ENCODE measurements at places on chromosomes 12 and 14. TPM values are rescaled to one million over a fixed set of nuclear protein-coding genes. Genes with fewer than 3 reads are reported as not detected.

- DNase-seq = peak; percentile 23
- no peaks in the 10 kb centered on the region for H3K36me3 ChIP-seq
- no peaks in the 10 kb centered on the region for H3K4me1 ChIP-seq
- no peak overlapping the region for H3K4me3 ChIP-seq
- peaks cover 6% of the 10 kb centered on the region for H3K27me3 ChIP-seq
Measured at GRCh38 chr12:120940799-120941198, 36.6 kb upstream of the SPPL3 start.

GCH1 gene
- total RNA-seq = 0.41 TPM

RNFT2 gene
- 11.0 TPM for total RNA-seq

RERG gene
- total RNA-seq = not detected

PLCZ1 gene
- not detected for total RNA-seq

- DNase-seq = no peak
- H3K27ac ChIP-seq = no peak overlapping the region
- H3K36me3 ChIP-seq = no peaks in the 10 kb centered on the region
- peaks cover 25% of the 10 kb centered on the region for H3K27me3 ChIP-seq
- H3K4me3 ChIP-seq = no peak overlapping the region
Measured at GRCh38 chr14:92414690-92415445, 91.9 kb downstream of the SLC24A4 start.

PRB2 gene
- total RNA-seq = not detected

- no peak overlapping the region for H3K4me3 ChIP-seq
- H3K27ac ChIP-seq = no peak overlapping the region
- H3K27me3 ChIP-seq = peaks cover 7% of the 10 kb centered on the region
- no peaks in the 10 kb centered on the region for H3K36me3 ChIP-seq
- no peak for DNase-seq
Measured at GRCh38 chr12:15216036-15216889, 5.0 kb downstream of the RERG start.

HOXC12 gene
- not detected for total RNA-seq

- no peaks in the 10 kb centered on the region for H3K36me3 ChIP-seq
- H3K4me1 ChIP-seq = no peaks in the 10 kb centered on the region
- no peak for DNase-seq
Measured at GRCh38 chr12:14984766-14985285, 12.0 kb downstream of the PDE6H start.

FAM186B gene
- 0.22 TPM for total RNA-seq

TAS2R20 gene
- total RNA-seq = 0.32 TPM

NXPH4 gene
- 3.8 TPM for total RNA-seq

LGR5 gene
- not detected for total RNA-seq

- H3K4me1 ChIP-seq = peaks cover 58% of the 10 kb centered on the region
- H3K27ac ChIP-seq = no peak overlapping the region
- H3K4me3 ChIP-seq = no peak overlapping the region
- no peak for DNase-seq
- H3K27me3 ChIP-seq = no peaks in the 10 kb centered on the region
Measured at GRCh38 chr12:60152756-60153155, 556.9 kb downstream of the SLC16A7 start.

DNA sequence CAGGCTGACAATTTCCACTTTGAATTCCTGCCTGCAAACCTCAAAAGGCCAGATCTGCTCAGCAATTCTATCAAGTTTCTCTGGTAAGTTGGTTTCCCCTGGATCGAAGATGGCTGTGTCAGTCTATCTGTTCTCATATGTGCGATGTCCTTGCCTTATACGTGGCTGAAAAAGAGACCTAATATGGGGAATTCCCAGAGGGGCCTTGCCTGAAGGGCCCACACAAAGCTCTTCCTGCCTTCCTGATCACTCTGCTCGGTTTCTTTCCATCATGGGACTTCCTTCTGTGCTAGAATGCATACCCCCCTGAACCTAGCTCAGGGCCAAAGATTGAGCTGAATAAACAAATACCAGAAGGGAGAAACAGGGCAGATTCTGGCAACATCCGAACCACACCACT is 13.2 kb downstream of the TCL1B start:
- peaks cover 2% of the 10 kb centered on the region for H3K27me3 ChIP-seq
- no peaks in the 10 kb centered on the region for H3K4me1 ChIP-seq
- no peaks in the 10 kb centered on the region for H3K36me3 ChIP-seq
- H3K4me3 ChIP-seq = no peak overlapping the region
- DNase-seq = no peak

- no peak for DNase-seq
- H3K27me3 ChIP-seq = peaks cover 3% of the 10 kb centered on the region
- H3K4me1 ChIP-seq = peaks cover 11% of the 10 kb centered on the region
Measured at GRCh38 chr14:103688441-103688840, 26.8 kb downstream of the XRCC3 start.

GRCh38 chr12:63941879-63942278 is 97.4 kb downstream of the SRGAP1 start:
- H3K36me3 ChIP-seq = peaks cover 52% of the 10 kb centered on the region
- H3K4me1 ChIP-seq = peaks cover 70% of the 10 kb centered on the region
- no peak for DNase-seq
- H3K4me3 ChIP-seq = no peak overlapping the region

RND1 gene
- total RNA-seq = 0.12 TPM

- peaks cover 8% of the 10 kb centered on the region for H3K4me1 ChIP-seq
- no peaks in the 10 kb centered on the region for H3K36me3 ChIP-seq
- no peak overlapping the region for H3K4me3 ChIP-seq
- H3K27ac ChIP-seq = no peak overlapping the region
- DNase-seq = no peak
Measured at GRCh38 chr12:131609762-131610161, 101.1 kb upstream of the SFSWAP start.

GRCh38 chr12:85697003-85697402 is 139.2 kb downstream of the RASSF9 start:
- H3K27me3 ChIP-seq = no peaks in the 10 kb centered on the region
- no peak overlapping the region for H3K27ac ChIP-seq
- H3K4me3 ChIP-seq = no peak overlapping the region
- H3K36me3 ChIP-seq = no peaks in the 10 kb centered on the region
- DNase-seq = no peak

FOXA1 gene
- total RNA-seq = 0.39 TPM

ABCD2 gene
- not detected for total RNA-seq

GRCh38 chr12:52667509-52667908 is 12.7 kb downstream of the KRT1 start:
- H3K36me3 ChIP-seq = no peaks in the 10 kb centered on the region
- no peak for DNase-seq
- H3K4me3 ChIP-seq = no peak overlapping the region
- peaks cover 47% of the 10 kb centered on the region for H3K27me3 ChIP-seq

- H3K27me3 ChIP-seq = no peaks in the 10 kb centered on the region
- no peak overlapping the region for H3K27ac ChIP-seq
- no peak overlapping the region for H3K4me3 ChIP-seq
- no peaks in the 10 kb centered on the region for H3K4me1 ChIP-seq
- H3K36me3 ChIP-seq = peaks cover 4% of the 10 kb centered on the region
Measured at GRCh38 chr14:91801358-91801757, 66.0 kb downstream of the TC2N start.

KRT78 gene
- total RNA-seq = not detected

PLXNC1 gene
- 0.40 TPM for total RNA-seq

- no peak overlapping the region for H3K4me3 ChIP-seq
- no peaks in the 10 kb centered on the region for H3K36me3 ChIP-seq
- peaks cover 14% of the 10 kb centered on the region for H3K27me3 ChIP-seq
- peaks cover 31% of the 10 kb centered on the region for H3K4me1 ChIP-seq
- no peak overlapping the region for H3K27ac ChIP-seq
Measured at GRCh38 chr14:100108042-100108825, 43.0 kb downstream of the EVL start.

- H3K4me3 ChIP-seq = no peak overlapping the region
- H3K27me3 ChIP-seq = peaks cover 1% of the 10 kb centered on the region
- H3K36me3 ChIP-seq = no peaks in the 10 kb centered on the region
- H3K4me1 ChIP-seq = no peaks in the 10 kb centered on the region
- no peak overlapping the region for H3K27ac ChIP-seq
Measured at GRCh38 chr14:86414146-86414545, 884.2 kb downstream of the FLRT2 start.

GRCh38 chr12:90939382-90939781 is 15.6 kb downstream of the CCER1 start:
- no peaks in the 10 kb centered on the region for H3K27me3 ChIP-seq
- peaks cover 16% of the 10 kb centered on the region for H3K4me1 ChIP-seq
- no peaks in the 10 kb centered on the region for H3K36me3 ChIP-seq
- no peak for DNase-seq
- no peak overlapping the region for H3K4me3 ChIP-seq

DNA sequence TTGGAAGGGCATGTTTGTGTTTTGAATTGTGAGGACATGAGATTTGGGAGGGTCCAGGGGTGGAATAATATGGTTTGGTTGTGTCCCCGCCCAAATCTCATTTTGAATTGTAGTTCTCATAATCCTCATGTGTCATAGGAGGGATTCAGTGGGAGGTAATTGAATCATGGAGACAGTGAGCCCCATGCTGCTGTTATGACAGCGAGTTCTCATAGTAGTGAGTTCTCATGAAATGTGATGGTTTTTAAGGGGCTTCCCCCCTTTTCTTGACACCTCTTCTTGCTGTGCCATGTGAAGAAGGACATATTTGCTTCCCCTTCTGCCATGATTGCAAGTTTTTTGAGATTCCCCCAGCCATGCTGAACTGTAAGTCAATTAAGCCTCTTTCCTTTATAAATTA is 260.0 kb downstream of the DUSP6 start:
- H3K27me3 ChIP-seq = peaks cover 2% of the 10 kb centered on the region
- H3K27ac ChIP-seq = no peak overlapping the region
- H3K36me3 ChIP-seq = peaks cover 18% of the 10 kb centered on the region
- no peak overlapping the region for H3K4me3 ChIP-seq
- no peak for DNase-seq

GRCh38 chr14:26121181-26121580 is 476.7 kb downstream of the NOVA1 start:
- no peak for DNase-seq
- H3K36me3 ChIP-seq = peaks cover 4% of the 10 kb centered on the region
- H3K4me1 ChIP-seq = no peaks in the 10 kb centered on the region
- no peak overlapping the region for H3K27ac ChIP-seq
- H3K4me3 ChIP-seq = no peak overlapping the region
- no peaks in the 10 kb centered on the region for H3K27me3 ChIP-seq

DNA sequence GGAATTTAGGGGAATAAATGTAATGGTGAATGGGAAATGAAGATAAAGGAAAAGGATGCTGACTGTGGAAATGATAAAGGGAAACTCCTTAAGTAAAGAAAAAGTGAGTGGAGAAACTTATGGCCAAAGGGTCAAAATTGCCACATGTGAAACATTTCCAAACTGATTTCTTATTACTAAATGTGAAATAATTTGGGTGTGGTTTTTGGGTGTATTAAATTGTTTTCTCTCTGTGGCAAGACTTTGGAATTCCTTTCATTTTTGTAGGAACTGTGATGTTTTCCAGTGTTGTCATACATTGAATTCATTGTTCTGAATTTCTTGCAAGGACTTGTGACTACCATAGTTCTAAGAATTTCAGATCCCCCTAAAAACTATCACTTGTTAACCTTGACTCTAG is 1891.5 kb upstream of the SEL1L start:
- H3K4me1 ChIP-seq = peaks cover 7% of the 10 kb centered on the region
- peak overlapping the region; percentile 57 for H3K27ac ChIP-seq
- H3K27me3 ChIP-seq = no peaks in the 10 kb centered on the region
- peak; percentile 58 for DNase-seq

DNA sequence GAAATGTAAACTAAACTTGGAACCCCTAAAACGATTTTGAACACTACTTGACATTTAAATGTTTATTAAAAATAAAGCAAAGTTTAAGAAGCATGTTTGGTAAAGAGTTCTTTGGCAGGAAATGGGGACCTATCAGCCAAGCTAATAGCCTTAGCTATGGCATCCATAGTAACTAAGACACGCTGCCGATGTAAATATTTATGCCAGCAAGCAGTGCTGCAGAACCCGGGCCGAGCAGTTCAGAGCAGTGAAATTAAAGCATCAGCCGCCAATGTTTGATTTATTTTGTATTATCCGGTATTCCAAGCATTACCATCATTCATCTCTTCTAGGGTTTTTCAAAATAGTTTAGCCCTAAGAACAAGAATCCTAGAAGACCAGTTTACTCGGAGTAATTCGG is 61.6 kb downstream of the PPP2R5C start:
- peaks cover 33% of the 10 kb centered on the region for H3K36me3 ChIP-seq
- DNase-seq = no peak
- H3K4me1 ChIP-seq = peaks cover 57% of the 10 kb centered on the region
- peak overlapping the region; percentile 89 for H3K27ac ChIP-seq
- peaks cover 3% of the 10 kb centered on the region for H3K27me3 ChIP-seq

GRCh38 chr14:55180434-55180833 is 11.0 kb downstream of the DLGAP5 start:
- no peak overlapping the region for H3K27ac ChIP-seq
- no peaks in the 10 kb centered on the region for H3K27me3 ChIP-seq
- no peak for DNase-seq
- no peak overlapping the region for H3K4me3 ChIP-seq
- peaks cover 5% of the 10 kb centered on the region for H3K4me1 ChIP-seq

DNA sequence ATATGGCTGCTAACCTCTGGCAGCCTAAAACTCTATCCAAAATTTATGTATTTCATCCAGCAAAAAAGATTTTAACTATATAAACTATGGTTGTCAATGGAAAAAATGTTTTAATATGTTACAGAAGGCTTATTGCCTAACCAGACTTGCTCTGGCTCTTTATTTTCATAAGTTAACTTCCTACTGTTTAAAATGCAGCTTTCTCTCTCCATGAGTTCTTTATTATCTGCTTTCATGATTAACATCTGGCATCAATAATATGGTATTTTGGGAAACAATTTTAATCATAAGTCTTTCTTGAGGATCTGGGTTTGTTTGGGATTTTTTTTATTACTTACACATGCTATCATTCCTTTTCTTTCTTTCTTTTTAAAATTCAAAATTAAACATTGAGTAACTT is 20.5 kb downstream of the KERA start:
- H3K27me3 ChIP-seq = no peaks in the 10 kb centered on the region
- DNase-seq = no peak
- H3K4me1 ChIP-seq = peaks cover 16% of the 10 kb centered on the region
- H3K27ac ChIP-seq = no peak overlapping the region
- H3K36me3 ChIP-seq = no peaks in the 10 kb centered on the region

LRRK2 gene
- 0.87 TPM for total RNA-seq

KSR2 gene
- total RNA-seq = not detected

LPCAT3 gene
- total RNA-seq = 23.4 TPM

CPNE8 gene
- total RNA-seq = not detected

DNA sequence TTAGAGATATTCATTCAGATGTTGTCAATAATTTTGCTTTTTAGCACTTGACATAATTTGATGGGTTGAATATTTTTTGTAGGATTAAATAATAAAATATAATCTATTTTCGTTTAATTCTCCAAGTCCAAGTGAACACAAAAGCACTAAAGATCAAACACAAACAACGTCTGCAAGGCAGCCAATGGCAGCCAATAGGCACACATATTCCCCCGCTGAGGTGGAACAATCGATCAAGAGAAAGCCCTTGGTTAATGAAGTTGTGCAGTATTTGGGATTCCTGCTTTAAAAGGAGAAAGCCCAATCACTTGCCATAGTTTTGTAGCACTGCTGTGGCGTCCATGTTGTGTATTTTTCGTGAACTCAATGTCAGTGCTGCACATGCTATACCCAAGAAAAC is 1.5 kb downstream of the DHRS7 start:
- H3K27ac ChIP-seq = no peak overlapping the region
- H3K4me3 ChIP-seq = peak overlapping the region; percentile 95
- no peaks in the 10 kb centered on the region for H3K27me3 ChIP-seq
- H3K4me1 ChIP-seq = peaks cover 49% of the 10 kb centered on the region
- no peaks in the 10 kb centered on the region for H3K36me3 ChIP-seq
- DNase-seq = no peak

PMCH gene
- not detected for total RNA-seq

SLC25A47 gene
- not detected for total RNA-seq

RNASE1 gene
- not detected for total RNA-seq

RHOJ gene
- 8.3 TPM for total RNA-seq

OTX2 gene
- not detected for total RNA-seq

- H3K36me3 ChIP-seq = peaks cover 5% of the 10 kb centered on the region
- peak; percentile 99 for DNase-seq
- H3K27ac ChIP-seq = peak within 1 kb of the TSS; percentile 89
- peak within 1 kb of the TSS; percentile 90 for H3K4me3 ChIP-seq
- no peaks in the 10 kb centered on the region for H3K4me1 ChIP-seq
Measured at GRCh38 chr14:99683619-99684409, at the start of gene CYP46A1. TSS of gene CYP46A1 (plus strand) at chr14:99684298. CDS start at chr14:99684418, 120 bp downstream.

Measured in HFFc6 (cell line).